ENCODE measurements at places on chromosomes 5 and 9.

- DNase-seq: no peak
Observed at GRCh38 chr9:1876891-1877496, 138.2 kb upstream of the SMARCA2 start.

GRCh38 chr5:40160435-40160834, 519.3 kb upstream of the PTGER4 start:
- no peak for DNase-seq

GRCh38 chr9:87445646-87446045, 52.0 kb upstream of the DAPK1 start:
- DNase-seq: no peak

GRCh38 chr5:179699616-179700237, 960 bp downstream of the CANX start:
- DNase-seq: no peak

GRCh38 chr9:133727277-133727875, 10.8 kb downstream of the SARDH start:
- DNase-seq: no peak

GRCh38 chr5:17184588-17184987, 32.8 kb upstream of the BASP1 start:
- no peak for DNase-seq

DNA sequence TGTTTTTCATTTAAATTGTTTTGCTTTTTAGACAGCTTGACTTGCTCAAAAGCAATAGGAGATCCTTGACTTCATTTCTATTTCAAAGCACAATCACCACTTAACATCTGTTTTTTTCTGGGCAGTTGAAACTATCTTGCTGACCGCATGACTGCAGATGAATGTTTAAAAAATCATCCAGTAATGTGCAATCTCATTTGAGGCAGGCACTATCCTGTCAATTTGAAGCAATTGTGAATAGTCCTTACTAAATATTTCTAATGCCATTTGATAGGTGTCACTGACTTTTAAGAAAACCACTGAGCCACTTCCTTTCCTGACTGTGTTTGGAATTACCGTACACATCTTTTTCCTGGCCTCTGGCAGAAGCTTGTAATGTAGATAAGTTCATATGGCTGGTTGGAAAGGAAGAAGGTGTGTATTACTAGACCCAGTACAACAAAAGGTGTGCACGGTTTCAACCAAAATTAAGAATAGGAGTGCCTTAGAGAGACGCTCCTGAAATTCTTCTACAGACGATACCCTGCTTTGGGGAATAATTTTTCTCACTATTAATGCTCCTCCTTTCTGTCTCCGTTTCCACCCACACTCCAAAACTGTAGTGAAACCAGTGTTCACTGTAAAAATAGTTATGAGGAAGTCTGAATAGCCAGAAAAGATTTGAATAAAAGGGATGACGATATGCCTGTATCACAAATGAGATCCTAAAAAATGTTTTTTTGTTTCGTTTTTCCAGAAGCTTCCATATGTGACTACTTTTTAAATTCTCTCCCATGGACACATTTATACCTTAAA, 136.7 kb upstream of the MOCS2 start:
- no peak for DNase-seq

DNA sequence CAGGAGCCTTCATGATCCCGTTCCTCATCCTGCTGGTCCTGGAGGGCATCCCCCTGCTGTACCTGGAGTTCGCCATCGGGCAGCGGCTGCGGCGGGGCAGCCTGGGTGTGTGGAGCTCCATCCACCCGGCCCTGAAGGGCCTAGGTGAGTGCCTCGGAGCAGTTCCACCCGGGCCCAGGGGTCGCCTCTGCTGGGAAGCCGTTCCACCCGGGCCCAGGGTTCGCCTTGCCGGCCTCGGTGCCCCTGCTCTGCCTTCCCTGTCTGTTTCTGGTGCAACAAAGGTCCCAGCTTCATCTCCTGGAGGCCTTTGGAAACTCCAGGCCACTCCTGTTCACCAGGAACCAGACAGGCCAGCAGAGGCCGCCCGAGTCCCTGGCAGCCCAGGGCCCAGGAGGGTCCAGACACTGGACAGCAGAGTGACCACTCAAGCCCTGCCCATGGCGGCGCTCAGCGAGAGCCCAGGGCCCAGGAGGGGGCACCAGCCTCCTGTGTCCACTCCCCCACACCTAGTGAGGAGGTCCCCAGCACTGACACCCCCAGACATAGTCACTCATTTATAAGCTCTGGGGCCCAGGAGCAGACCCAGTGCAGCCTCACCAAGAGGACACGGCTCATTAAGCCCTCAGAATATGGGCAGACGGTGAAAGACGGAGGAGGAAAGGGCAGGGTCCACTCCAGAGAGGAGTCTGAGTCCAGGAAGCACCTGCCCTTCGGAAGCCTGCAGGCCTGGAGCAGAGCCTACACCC, 7.5 kb downstream of the SLC6A19 start:
- no peak for DNase-seq

DNA sequence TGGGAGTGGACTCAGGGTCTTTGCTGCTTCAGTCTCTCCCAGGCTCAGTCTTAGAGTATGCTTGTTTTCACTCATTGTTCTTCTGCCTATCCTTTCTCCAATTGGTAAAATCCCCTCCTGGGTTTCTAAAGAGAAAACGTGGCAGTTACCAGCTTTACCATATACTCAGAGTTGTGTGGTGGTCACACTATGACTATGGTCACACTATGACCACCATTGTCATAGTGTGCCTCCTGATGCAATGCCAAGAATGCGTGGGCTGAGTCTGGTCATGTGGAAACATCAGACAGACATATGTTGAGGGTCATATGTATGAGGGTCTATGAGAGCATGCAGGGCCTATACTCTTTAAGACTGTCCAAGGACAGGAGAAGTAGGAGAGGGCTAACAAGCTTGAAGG, 326.5 kb upstream of the PRR16 start:
- DNase-seq: no peak

DNA sequence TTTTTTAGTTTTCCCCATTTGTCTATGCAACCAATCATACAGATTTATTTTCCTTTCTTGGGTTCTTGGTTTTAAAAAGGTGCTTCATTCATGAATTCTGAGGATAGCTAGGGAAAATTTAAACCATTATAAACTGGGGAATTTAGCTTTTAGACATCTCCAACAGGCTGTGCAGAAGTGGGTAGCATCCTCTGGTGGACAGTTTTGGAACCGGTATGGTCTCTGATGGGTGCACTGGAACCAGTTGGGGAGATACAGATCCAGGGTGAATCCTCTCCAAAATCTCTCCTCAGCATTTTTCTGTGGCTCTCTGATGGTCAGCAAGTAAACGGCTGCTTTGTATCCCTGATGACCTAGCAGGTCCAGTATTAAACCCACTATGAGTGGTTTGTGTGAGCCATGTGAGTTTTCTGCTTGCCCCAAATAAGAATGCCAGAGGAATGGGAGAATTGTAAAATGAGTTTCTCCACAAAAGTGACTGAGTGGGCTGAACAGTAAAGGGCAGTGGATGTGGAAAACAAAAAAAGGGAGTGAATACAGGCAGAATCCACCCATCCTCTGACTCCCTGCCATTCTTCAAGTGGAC, 9.1 kb upstream of the DNAJC25 start:
- DNase-seq: no peak

- DNase-seq: no peak
Observed at GRCh38 chr5:58544195-58544594, 38.7 kb upstream of the RAB3C start.

DNA sequence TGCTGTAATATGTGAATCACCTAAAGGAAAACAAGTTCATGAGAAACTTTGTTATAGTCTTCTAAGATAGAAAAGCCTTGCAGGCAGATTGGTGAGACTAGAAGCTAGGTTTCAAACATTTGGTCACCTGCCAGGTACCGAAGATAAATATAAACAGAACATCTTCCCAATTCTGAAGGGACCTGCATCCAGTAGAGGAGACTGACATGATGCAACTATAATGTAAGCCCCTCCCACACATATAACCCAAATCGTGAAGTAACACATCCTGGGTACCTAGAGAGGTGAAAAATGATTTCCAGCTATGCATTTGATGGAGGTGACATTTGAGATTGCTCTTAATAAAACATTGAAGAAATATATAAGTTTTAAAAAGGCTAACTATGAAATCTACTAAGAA, 29.9 kb downstream of the SHLD3 start:
- DNase-seq: no peak

DNA sequence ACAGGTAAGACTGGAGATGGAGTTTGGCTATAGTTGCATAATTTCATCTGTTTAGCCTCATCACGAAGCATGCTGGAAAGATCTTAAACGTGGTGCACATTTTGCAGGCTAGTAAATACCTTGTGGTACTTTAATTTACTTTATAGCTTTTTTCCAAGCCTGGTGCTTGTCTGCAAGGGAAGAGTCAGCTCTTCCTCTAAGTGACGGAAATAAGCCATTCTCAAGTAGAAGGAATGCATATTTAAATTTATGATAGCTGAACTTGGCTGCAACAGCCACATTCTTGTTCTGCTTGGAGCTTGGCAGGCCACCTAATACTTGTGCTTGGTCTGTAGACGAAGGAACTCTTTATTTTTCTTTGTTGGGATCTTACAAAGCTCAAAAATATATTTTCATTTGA, 188.0 kb upstream of the PIK3R1 start:
- no peak for DNase-seq

- no peak for DNase-seq
Observed at GRCh38 chr9:135447126-135447525, 32.5 kb upstream of the PPP1R26 start.

DNA sequence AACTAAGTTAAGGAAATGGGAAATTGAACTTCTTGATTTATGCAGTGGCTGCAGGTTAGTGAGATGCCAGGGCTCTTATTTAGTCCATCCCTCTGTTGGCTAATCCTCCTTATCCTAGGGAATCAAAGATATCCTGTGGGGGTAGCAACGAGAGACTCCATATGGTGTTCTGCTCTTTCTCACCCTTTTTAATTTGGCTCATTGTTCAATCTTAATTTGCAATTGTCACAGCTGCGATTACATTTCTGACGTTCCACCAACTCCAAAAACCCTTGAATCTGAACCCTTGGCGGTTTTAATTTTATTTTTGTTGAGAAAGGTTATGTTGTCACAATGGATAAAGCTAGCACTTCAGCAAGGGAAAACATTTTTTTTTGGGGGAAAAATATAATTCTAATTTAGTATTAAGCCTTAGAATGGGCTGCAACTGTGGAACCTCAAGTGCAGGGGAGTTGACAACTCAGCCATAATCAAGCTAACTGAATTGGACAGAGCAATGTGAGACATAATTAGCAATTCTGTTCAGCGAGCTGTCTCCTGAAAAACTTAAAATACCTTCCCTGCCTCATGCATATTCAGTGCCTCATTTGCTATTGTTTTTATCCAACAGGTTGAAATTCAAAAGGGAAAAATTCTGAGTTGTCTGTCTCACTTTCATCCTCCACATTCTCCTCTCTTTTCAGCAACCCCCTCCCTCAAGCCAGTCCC, 91.3 kb downstream of the MAT2B start:
- no peak for DNase-seq

DNA sequence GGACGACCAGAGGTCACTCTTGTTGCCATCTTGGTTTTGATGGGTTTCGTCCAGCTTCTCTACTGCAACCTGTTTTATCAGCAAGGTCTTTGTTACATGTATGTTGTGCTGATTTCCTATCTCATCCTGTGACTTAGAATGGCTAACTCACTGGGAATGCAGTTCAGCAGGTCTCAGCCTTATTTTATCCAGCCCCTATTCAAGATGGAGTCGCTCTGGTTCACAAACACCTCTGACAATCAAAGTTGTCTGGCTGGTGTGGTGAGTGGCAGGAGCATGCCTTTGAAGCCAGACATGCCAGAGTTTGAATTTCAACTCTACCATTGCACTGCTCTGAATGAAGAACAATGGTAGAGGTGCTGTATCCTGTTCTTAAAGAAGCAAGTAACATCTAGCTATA, 253.8 kb downstream of the CHSY3 start:
- no peak for DNase-seq

GRCh38 chr9:100108559-100108958, 9.5 kb downstream of the INVS start:
- no peak for DNase-seq

DNA sequence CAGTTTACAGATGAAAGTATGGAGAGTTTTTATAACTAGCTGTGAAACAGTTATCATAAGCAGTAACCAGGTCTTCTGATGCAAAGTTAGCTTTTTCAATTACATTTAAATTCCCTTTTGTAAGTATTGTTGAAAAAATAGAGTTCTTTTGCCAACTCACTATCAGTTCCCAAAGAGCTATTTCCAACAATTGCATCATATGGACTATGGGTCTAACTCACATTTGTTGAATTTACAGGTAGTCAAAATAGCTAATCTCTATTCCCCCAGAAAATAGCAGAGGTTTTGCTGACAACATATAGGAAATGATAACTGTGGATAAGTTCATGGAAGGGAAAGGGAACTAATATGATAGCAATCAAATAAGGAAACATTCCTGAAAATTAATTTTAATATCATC, 1.4 kb downstream of the SPINK1 start:
- DNase-seq: no peak

GRCh38 chr5:148482697-148483462, 99.1 kb downstream of the FBXO38 start:
- DNase-seq: no peak

DNA sequence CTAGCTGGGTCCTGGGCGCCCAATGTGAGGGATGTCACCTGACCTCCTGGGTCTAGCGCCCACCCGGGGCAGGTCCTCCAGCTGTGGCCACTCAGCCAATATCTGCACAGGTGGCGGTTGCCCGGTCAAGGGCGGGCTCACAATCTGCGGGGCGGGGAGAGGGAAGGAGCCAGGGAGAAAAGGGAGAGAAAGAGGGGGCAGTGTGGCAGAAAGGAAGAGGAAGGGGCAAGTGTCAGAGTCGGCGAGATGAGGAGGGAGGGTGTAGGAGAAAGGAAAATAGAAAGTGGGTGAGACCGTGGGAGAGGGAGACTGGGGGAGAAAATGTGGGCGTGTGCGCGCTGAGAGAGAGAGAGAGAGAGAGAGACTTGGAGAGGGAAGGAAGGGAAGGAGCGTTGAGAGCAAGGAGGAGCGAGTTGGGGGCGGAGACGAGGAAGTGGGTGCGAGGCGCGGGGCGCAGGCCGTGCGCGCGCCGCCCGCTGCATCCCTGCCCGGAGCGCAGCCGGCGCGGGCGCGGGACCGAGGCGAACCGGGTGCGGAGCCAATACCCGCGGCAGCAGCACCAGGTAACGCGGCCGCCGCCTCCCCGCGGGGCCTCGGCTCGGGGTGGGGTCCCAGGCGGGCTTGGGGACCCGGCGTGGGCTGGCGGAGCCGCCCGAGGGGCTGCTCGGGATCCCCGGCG, at the start of gene HRH2:
Gene HRH2, plus strand, starts transcription at position 479 of the 679 bp plus-strand sequence. CDS start 25,163 bp downstream, outside the sequence.
- DNase-seq: no peak

DNA sequence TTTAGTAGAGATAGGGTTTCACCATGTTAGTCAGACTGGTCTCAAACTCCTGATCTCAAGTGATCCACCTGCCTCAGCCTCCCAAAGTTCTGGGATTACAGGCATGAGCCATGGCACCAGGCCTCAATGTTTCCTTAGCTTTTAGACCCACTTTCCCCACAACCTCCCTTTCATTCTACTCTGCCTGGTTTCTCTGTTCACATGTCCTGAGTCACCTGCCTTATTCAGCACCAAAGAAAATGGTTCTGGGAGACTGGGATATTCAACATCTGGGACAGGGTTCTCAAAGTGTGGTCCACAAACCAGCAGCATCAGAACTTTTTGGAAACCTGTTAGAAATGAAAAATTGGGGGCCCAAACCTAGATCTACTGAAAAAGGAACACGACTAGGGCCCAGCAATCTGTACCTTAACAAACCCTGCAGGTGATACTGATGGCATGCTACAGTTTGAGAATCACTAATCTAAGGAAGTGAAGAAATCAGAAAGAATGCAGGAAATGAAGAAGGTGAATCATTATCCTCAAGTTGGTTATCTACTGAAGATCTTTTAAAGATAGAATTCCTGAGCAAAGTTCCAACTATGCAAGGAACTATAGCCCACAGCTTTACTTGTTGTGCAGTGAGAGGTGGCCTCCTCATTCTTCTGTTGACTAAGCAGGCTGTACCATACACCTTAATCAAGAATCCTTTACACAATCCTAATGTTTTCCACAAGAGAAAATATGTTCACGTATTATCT, 51.8 kb upstream of the CTNNAL1 start:
- DNase-seq: no peak

Data from cortex of kidney (tissue), 1 donor.